ENCODE measurements at places on chromosomes 7 and 10.

- DNase-seq = no peak
Measured at GRCh38 chr10:124099604-124100003, 6.2 kb upstream of the CHST15 start.

DNA sequence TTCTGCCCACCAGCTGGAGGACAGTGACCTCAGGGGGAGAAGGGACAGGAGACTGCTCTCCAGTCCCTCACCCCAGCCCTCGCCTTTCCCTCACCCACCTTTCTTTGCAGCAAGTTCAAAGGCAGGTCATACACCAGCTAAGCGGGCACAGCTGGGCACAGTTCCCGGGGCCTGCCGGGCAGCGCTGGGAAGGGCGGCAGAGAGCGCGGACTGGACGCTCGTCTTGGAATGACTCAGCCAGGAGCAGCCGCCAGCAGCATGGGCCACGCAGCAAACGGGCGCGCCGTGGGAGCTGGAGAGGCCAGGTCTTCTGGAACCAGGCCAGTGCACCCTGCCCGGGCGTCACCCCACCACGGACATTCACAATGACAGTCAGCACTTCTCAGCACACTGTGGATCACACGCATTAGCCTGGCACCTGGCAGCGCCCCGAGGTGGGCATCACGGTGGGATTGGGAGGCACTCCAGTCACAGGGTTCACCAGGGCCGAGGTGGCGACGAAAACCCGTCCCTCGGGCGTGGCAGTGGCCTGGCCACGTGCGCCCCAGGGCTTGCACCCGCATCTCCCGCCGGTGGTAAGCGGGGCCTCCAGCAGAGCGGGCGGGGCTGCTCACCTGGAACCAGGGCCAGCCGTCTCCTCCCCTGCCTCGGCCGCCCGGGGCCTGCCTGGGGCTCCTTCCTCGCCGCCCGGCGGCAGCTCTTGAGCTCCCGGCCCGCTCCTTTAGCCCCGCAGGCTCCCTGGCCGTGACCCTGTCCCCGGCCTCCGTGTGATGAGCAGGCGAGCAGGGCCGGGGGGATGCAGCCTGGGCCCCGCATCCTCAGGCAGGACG is 29.0 kb upstream of the WDFY4 start:
- DNase-seq = no peak

DNA sequence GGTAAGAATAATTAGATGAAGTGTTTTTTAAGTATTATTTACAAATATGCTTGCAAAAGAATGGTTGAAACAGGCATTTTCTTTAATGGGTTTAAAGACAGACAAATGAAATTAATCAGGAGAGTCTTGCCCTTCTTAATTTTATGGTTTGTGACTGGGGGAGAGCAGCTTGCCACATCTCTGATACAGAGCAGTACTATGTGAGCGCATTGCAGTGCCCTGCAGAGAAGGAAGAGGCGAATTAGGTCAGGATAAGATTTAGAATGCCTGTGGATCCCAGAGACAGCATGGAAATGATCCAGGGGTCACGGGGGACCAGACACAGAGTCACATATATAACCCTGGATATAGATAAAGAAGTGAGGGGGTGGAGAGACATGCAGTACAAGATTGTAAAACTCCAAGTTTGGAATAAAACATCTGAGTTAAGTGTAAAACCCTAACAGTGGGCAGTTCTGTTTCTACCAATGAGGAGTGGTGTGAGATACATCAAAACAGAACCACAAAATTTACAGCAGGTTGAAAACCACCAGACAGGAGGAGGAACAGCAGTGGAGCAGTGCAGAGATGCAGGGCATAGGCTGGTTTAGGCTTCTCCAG is 125.5 kb downstream of the FAM204A start:
- DNase-seq = no peak

DNA sequence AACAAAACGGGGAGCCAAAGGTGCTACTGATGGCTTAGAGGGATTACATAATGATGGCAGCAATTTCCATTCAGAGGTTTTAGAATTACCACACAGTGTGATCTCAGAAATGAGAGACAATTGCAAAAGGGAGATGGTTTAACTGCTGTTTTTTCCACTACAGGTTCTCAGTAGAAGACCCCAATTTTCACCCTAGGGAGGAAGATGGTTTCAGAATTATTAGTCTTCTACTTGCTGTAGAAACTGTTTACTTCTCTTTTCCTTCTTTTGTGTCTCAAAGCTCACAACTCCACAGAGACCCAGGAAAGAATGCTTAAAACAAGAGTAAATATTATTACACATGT is 226.5 kb downstream of the INHBA start:
- DNase-seq = no peak

- DNase-seq = no peak
Measured at GRCh38 chr10:52216852-52217251, 97.2 kb upstream of the DKK1 start.

DNA sequence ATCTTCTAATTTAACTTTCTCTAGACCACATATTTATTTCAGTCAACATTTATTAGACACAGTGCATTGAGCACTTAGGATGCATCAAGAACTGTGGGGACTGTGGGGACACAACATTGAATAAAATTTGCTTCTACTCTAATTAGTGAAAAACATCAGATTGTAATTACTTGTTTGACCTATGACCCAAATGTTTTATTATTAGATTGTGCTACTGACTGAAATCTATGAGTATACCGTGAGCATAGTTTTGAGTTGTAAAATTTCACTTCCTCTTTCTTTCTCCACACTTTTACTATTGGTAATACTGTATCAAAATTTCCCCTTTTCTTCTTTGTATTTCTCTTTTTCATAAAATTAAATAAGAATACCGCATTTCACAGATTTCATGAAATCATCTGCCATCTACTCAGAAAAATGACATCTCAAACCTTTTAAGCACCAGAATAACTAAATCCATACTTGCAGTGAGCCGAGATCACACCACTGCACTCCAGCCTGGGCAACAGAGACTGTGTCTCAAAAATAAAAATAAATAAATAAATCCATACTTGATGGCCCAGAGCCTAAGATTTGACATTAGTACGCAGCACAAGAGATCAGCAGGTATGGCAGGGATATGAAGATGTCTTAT is 25.4 kb upstream of the INPP5F start:
- DNase-seq = no peak

GRCh38 chr7:120916538-120916937 is 34.0 kb upstream of the ING3 start:
- DNase-seq = no peak

Data from activated naive CD4-positive, alpha-beta T cell (primary cell).